WTC11 (cell line): ENCODE measurements at places on chromosomes 1 and 21.

- no peak overlapping the region for H3K27ac ChIP-seq
- H3K27me3 ChIP-seq: peaks cover 25% of the 10 kb centered on the region
- H3K36me3 ChIP-seq: peaks cover 55% of the 10 kb centered on the region
- DNase-seq: no peak
Observed at GRCh38 chr1:112698366-112699310, 8.3 kb downstream of the RHOC start.

- H3K27me3 ChIP-seq: no peaks in the 10 kb centered on the region
- H3K4me1 ChIP-seq: peaks cover under 1% of the 10 kb centered on the region; the same call in 1 of the 2 replicates
- no peak overlapping the region for H3K27ac ChIP-seq
Observed at GRCh38 chr1:159705251-159705903, 9.0 kb downstream of the CRP start.

DNA sequence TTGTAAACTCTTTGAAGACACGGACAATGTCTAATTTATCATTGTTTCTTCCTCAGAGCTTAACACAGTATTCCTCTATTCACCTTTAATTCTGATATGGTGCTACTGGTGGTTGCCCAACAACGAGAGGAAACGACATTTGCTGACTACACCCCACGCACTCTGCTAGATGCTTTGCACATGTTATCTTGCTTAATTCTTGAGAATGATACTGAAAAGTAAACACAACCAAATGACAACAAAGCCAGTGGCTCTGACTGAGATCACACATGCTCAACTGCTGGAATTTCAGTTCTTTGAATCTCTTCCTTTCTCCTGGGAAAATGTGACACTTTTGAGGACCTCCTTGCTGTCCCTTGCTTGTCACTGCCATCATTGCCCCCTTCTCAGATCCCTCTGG is 37.2 kb upstream of the DDAH1 start:
- peaks cover 5% of the 10 kb centered on the region for H3K4me1 ChIP-seq
- no peak overlapping the region for H3K4me3 ChIP-seq
- H3K27ac ChIP-seq: no peak overlapping the region
- H3K27me3 ChIP-seq: peaks cover 7% of the 10 kb centered on the region

GRCh38 chr1:15029786-15030185 is 123.8 kb upstream of the TMEM51 start:
- H3K4me3 ChIP-seq: no peak overlapping the region
- no peak for DNase-seq
- no peaks in the 10 kb centered on the region for H3K36me3 ChIP-seq
- H3K27me3 ChIP-seq: no peaks in the 10 kb centered on the region

GRCh38 chr1:155070721-155071569 is 7.4 kb downstream of the EFNA4 start:
- peaks cover 41% of the 10 kb centered on the region for H3K4me1 ChIP-seq
- H3K27me3 ChIP-seq: peaks cover 33% of the 10 kb centered on the region
- DNase-seq: peak; percentile 94
- H3K36me3 ChIP-seq: peaks cover 24% of the 10 kb centered on the region
